Gastroesophageal sphincter (tissue), 4 donors: ENCODE measurements at places on chromosomes 5 and 9. TPM values are rescaled to one million over a fixed set of nuclear protein-coding genes. Genes with fewer than 3 reads are reported as not detected.
A peak's percentile ranks its signal among the peaks of the same experiment; 100 is the strongest.

DNA sequence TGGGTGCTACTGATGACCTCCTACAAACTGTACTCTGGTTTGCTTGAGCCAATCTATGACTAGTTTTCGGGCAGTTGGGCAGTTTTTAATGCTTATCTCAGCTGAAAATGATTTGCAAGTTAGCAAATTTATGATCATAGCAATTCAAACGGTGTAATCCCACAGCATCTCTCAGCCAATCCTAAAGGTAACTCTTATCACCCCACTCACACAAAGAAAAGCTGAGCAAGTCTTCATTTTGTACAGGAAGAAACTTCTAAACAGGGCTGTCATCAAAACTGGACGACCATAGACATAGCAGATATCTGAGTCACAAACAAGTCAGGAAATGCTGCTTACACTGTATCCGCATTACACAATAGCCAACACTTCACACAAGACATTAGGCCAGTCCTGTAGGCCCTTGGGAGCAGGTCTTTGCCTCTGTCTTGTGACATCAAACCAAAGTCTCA, 2.6 kb upstream of the ENC1 start:
- no peak for ATAC-seq

- ATAC-seq: no peak
Observed at GRCh38 chr5:79829260-79829659, 139.6 kb downstream of the CMYA5 start.

DNA sequence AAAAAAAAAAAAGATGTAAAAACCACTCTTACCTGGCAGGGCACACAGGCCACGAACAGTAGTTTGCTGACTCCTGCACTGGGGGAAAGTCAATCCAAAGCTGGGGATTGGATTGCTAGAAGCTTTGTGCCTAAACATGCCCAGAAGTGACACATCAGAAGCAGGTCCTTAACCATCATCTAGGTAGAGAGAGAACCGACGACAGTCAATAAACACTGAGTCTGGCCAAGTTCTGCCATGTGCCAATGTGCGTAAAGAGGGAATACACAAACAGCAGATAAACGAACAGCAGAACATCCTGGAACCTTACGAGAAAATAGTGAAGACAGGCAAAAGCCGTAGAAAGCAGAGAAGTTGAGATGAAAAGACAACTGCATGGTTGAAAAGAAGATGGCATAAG, 14.9 kb downstream of the SFXN1 start:
- ATAC-seq: no peak

DNA sequence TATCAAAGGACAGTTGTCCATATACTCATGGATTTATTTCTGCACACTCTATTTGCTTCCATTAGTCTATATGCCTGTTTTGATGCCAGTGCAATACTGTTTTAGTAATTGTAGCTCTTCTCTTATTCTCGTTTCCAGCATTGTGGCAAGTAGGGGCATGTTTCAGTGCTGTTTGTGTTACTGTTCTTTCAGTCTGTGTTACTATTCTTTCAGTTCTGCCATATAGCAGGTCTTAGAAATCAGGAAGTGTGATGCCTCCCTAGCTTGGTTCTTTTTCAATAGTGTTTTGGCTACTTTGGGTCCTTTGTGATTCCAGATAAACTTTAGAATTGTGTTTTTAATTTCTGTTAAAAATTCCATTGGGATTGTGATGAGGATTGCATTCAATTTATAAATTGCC, 180.5 kb upstream of the PTPRD start:
- ATAC-seq: no peak

GRCh38 chr5:127907907-127908306, 175.7 kb upstream of the SLC12A2 start:
- ATAC-seq: no peak

Gene SHISAL2B
- total RNA-seq: not detected

Gene MYORG
- 29.0 TPM for total RNA-seq

Gene TPD52L3
- total RNA-seq: not detected

DNA sequence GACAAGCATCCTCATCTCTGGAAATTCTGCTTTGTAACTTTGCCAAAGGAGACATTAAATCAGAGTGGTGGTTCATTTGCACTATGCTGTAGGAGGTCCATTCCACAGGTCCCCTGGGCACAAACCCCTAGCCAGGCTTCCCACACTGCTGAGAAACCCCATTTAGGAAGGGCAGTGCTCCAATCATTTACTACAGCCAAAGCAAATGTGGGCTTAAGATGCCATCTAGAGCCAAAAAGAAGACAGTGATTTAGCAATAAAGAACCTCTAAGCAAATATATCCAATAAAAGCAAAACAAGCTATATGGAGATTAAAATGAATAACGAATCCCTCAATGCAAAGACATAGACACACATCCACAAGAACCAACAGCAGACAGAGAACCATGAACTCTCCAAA, 129.0 kb upstream of the ALDH1B1 start:
- ATAC-seq: no peak

DNA sequence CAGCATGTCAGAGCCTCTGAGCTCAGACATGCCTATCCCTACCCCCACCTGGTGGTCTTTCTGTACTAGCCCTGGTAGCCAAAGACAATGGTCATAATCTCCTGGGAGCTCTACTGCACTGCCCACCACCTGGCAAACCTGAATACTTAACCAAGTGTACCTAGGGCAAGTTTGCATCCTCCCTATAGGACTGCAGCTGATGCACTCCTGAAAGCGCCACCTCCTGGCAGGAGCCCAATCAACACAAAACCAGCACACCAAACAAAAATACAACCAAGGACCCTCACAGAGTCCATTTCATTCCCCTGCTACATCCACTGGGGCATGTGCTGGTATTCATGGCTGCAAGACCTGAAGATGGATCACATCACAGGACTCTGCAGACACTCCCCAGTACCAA, 14.8 kb upstream of the FAM174A start:
- ATAC-seq: no peak

GRCh38 chr5:3595006-3595961, at the start of gene IRX1:
Gene IRX1 (plus strand): TSS chr5:3595832. CDS start chr5:3596106, 274 bp downstream.
- no peak for ATAC-seq

DNA sequence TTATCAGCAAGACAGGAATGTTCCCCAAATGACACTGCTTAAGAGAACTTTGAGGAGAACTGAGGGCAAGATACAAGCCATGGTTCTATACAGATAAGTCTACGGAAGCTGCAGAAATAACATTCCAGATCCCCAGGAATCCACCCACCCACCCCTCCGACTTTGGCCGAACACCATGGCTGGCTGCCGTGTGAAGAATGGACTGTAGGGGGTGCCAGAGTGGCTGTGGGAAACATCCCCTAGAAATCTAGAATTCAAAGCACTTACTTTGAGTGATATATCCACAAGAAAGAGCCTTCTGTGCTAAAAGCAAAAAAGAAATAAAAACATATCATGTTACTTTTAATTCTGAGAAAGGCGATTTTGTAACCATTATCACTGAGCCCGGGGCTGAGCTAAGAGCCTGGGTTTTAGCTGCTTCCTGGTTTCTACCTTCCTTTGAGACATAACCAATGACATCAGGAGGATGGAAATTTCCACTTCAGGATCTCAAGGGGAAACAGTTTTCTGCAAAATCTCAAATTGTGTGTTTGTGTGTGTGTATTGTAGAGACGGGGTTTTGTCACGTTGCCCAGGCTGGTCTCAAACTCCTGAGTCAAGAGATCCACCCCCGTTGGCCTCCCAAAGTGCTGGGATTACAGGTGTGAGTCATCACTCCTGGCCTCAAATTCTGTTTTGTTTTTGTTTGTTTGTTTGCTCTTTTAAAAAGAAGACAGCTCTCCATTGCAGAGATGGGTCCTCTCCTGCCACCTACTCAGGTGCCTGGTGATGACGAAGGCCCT, 36.4 kb downstream of the GGTA1 start:
- ATAC-seq: peak; percentile 51

GRCh38 chr5:64526734-64527439, 21.1 kb downstream of the RGS7BP start:
- ATAC-seq: no peak

Gene WWC1
- 6.6 TPM for total RNA-seq

GRCh38 chr5:134945041-134945440, 22.7 kb upstream of the CATSPER3 start:
- no peak for ATAC-seq

Gene SLC1A3
- total RNA-seq: 14.8 TPM
